Inflammatory macrophage (primary cell): ENCODE measurements at places on chromosomes 16 and 17.

- DNase-seq = no peak
Observed at GRCh38 chr17:81651692-81652091, 4.7 kb downstream of the PDE6G start.

DNA sequence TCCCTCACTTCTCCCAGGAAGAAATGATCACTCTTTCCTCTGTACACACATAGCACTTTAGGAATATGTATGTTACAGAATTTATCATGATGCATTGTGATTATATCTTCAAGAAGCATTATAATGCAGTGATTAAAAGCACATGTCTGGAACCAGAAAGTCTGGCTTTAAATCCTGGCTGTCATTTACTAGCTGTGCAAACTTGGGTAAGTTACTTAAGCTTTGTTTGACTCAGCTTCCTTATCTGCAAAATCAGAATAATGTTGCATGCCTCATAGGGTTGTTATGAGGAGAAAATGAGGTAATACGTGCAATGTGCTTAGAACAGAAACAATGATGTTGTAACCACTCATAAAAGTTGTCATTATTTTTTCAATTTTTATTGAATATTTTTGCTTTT is 156.3 kb upstream of the ZKSCAN2 start:
- no peak for DNase-seq

DNA sequence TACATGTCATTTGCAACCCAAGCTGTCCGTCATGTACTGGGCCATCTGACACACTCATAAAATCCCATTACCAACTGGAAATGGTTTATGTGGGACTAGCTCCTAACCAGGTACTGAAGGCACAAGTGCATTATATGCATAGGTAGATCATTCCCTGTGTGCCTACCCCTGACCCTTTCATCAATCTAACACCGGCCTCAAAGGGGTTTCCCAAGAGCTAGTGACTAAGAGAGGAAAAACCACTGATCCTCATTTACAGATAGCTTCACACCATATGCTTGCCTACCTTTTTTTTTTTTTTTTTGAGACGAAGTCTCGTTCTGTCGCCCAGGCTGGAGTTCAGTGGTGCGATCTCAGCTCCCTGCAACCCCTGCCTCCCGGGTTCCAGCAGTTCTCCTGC is 449.8 kb downstream of the SLC39A11 start:
- DNase-seq = no peak

DNA sequence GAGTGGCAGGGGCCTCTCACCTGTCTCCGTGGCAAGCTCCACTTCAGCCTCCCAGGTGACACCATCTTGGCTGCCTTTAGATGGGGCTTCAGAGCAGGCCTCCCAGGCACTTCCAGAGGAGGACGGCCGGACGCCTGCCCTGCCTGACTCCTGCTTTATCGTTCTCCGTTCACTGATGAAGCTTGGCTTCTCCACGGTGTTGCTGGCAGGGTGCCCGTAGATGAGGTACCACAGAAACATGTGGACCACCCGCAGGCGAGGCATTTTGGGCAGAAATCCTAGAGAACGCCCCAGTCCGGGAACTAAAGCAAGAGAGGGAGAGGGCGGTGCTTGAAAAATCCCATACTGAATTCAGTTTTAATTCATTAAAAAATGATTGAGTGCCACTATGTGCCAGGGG is 54.5 kb downstream of the GTF3C1 start:
- DNase-seq = no peak

DNA sequence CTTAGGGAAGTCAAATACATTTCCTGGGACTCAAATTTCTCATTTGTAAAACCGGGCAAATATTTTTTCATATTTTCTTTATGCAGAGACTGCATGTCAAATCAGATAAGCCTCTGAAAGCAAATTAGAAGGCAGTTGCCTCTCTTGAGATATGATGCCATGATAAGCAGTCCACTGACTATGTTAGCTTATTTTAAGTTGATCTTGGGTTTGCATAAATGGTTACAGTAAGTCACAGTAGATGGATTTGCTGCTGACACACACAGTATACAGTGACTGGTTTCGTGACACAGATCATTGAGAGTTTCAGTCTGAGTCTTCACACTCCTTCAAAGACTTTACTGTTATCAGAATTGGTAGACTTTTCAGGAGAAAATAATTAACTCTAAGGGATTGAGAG is 927.6 kb upstream of the CDH8 start:
- no peak for DNase-seq

- peak; percentile 64 for DNase-seq
Observed at GRCh38 chr17:59838052-59838916, 54.5 kb downstream of the TUBD1 start.

GRCh38 chr16:84924331-84925091 is 86.8 kb downstream of the ZDHHC7 start:
- no peak for DNase-seq

GRCh38 chr17:44384281-44384822 is 5.1 kb downstream of the ITGA2B start:
- DNase-seq = no peak

DNA sequence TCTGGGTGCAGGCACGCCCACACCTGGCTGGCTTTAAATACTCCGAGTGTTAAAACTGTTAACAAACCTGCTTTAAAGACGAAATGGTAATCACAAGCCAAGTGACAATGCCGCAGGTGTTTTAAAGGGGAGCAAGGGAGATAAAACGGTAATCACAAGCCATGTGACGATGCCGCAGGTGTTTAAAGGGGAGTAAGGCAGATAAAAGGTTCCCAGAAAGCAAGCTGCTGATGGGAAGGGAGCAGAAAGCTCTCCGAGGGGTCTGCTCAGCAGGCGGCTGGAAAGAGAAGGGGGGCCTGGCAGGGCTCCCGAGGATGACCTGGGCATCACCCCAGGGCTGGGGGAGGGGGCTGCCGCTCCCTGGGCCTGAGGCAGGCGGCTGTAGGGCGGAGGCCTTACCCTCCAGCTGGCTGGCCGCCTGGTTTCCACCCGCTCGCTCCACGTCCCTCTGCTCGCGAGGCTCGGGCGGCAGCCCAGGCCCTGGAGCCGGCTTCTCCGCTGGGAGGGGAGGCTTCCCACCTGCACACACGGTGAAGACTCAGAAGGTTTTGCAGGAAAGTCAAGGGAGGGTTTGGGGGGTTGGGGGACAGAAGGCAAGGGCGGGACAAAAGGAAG is 12.1 kb downstream of the NDUFAF8 start:
- DNase-seq = no peak

DNA sequence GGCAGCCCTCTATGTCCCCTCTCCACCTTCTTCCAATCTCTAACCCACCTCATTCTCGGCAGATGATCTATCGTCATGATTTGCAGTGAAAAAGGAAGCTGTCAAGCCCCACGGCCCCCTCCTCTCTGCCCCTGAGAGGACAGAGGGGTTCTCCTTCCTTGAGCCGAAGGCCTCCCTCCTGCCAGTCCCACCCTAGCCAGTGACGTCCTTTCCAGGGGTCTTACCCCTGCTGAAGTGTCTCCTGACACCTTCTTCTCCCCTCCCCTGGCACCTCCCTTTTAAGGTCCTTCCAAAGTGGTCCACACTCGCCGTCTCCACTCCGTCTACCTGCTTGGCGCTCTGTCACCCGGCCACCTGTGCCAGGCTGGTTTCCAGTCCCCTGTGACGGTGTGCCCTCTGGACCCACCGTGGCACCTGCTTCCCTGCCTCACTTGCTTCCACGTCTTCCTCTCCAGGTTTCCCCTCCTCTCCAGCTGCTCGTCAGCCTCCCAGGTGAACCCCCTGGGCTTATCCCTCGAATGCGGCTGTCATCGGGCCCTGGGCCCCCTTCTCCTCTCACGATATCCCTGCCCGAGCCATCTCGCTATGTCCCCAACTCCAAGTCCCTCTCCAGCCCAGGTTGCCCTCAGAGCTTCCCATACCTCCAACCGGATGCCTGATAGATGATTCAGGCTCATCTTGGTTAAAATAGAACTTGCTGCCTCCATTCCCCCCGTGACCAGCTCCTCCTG is 5.7 kb downstream of the CCDC102A start:
- peak; percentile 26 for DNase-seq

DNA sequence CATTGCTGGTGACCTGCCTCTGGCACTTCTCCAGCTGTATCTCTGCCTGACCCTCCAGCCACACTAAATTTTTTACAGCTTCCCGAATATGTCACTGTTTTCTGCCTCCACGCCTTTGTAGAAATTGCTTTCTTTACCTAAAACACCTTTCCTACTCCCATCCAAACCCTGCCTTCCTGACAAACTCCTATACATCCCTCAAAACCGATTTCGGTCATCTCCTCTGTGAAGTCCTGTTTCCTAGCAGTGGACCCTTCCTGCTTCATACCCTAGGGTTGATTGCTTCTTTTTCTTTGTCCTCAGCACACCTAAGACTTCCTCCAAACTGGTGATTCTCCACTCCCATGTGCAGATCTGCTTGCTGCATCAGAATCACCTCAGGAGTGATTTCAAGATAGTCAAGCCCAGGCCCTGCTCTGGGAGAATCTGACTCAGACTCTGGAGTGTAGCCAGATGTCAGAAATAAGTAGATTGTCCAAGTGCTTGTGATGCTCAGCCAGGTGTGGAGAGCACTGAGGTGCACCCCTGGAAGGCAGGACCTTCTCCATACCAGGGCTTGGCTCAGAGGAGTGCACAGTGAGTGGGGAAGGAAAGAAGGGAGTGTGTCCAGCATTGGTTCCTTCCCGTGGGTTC is 184.2 kb downstream of the COPRS start:
- DNase-seq = no peak

GRCh38 chr17:1083451-1084187 is 86.7 kb downstream of the TIMM22 start:
- DNase-seq = no peak
